ENCODE measurements at places on chromosomes 5 and 9.

- no peak for DNase-seq
These were observed 577.1 kb downstream of the PSAT1 start for GRCh38 chr9:78874061-78874460.

- no peak for DNase-seq
These were observed 58.7 kb upstream of the PAPPA start for GRCh38 chr9:116094846-116095245.

DNA sequence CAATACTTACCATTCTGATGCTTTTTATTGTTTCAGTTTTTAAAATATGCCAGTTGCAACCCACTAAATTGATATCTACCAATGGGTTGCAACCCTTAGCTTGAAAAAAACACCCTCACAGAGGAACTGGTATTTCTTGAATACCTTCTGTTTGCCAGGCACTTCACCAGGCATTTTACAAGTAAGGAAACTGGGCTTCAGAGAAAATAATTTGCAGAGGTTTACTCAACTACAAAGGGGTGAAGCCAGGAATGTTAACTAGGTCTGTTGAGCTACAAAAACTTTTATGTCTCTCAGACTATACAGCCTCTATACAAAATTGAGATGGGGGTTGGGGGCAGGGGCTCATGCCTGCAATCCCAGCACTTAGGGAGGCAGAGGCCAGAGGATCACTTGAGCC, 65.0 kb downstream of the STX17 start:
- DNase-seq: no peak

- no peak for DNase-seq
These were observed 1236.6 kb downstream of the MAT2B start for GRCh38 chr5:164742025-164742424.

DNA sequence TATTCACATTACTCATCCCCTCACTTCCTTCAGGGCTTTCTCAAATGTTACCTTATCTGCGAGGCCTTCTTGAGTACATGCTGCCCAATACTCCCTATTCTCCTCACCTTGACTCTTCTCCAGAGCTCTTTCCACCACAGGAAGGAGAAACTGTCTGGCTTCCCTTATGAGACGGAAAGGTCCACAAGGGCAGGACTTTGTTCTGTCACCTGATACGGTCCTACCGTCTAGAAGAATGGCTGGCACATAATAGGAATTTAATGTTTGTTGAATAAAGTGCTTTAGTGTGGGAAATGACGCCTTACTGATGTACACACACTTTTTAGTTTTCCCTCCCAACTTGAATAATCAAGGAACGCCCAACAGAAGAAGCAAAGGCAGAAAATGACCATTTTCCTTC, 52.5 kb downstream of the PFDN1 start:
- DNase-seq: no peak

DNA sequence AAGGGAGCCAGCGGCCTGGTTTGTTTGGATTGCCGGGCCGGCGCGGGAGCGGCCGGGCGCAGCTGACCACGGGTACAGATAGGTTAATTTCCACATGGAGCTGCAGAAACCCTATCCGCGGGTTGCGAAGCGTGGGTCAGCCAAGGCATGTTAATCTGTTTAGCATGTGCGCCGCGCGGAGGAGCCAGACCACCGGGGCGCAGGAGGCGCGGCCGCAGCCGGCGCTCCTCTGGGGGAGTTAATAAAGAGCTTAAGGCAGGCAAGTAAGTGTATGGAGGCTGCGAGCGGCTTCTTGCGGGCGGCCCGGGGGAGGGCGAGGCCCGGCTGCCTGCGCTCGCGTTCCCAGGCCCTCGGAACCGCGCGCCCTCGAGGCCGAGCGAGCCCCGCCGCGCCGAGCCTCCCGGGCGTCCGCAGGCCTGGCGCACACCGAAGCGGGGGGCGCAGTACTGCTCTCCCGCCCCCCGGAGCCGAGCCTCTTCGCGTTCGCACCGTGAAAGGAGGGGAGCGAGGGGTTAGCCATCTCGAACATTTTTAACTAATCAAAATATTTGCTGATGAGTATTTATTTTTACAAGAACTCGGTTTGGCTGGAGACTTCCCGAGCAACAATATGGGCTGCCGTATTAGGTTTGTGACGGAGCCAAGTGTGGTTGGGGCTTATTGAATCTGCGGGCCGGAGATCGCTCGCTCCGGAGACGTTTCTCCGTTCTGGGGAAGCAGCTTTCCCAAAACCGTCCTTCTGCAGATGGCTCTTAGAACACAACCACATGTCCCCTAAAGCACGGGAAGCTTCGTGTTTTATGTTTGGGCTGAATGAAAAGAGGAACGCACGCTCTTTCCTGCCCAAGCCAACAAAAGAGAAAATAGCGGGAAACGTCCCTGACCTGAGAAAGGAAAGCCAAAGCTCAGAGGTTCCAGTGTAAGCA, 28.8 kb downstream of the FOXD1 start:
- no peak for DNase-seq
